ENCODE measurements at places on chromosomes 7 and 10. TPM values are rescaled to one million over a fixed set of nuclear protein-coding genes. Genes with fewer than 3 reads are reported as not detected.

- H3K36me3 ChIP-seq: no peaks in the 10 kb centered on the region
- no peaks in the 10 kb centered on the region for H3K4me1 ChIP-seq
- no peak overlapping the region for H3K4me3 ChIP-seq
- H3K27ac ChIP-seq: no peak overlapping the region
These were observed 19.7 kb downstream of the MET start for GRCh38 chr7:116691664-116692063.

DNA sequence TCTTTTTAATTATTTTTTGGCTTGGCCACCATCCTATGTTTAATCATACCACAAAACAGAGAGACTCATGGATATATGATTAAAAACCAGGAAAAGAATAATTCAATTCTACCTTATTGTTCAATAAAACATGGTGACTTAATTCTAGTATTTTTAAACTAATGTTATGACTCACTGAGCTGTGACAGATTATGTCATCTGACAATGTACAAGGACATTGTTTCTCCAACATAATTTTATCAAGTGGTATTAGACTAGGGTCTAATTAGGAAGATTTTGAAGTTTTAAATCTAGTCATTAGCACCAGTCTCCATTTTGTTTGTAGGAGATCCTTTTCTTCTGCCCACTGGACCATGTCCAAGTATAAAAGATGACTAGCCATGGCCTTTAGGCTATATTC lies 199.3 kb upstream of the MDFIC start:
- no peaks in the 10 kb centered on the region for H3K4me1 ChIP-seq
- no peak for DNase-seq

The FEZF1 gene
- not detected for total RNA-seq

DNA sequence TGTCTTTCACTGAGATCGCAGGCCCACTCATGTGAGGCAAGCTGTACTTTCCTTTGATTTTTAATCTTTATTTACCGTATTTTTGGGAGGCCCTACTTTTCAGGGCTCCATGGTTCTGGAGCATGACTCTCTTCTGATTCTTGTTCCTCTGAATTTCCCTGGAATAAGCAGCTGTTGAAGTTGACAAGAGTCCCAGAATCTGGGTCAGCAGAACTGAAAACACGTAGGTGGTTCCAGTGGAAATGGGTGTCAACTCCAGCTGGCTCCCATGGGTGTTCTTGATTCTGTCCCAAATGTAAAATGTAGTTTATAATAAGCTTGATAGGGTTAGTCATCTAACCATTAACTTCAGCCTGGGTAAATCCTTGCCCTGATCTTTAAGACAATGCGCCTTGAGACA lies 409.4 kb downstream of the GATA3 start:
- no peak overlapping the region for H3K27ac ChIP-seq
- H3K4me3 ChIP-seq: no peak overlapping the region
- peaks cover 21% of the 10 kb centered on the region for H3K27me3 ChIP-seq
- DNase-seq: no peak

GRCh38 chr10:6151087-6151977 lies 51.4 kb upstream of the PFKFB3 start:
- peaks cover 31% of the 10 kb centered on the region for H3K36me3 ChIP-seq
- no peaks in the 10 kb centered on the region for H3K27me3 ChIP-seq
- DNase-seq: peak; percentile 73
- peaks cover 62% of the 10 kb centered on the region for H3K4me1 ChIP-seq
- H3K27ac ChIP-seq: peak overlapping the region; percentile 86
- H3K4me3 ChIP-seq: peak overlapping the region; percentile 67

The NANOS1 gene
- total RNA-seq: 0.08 TPM

GRCh38 chr10:62890395-62890794 lies 74.2 kb upstream of the EGR2 start:
- H3K4me1 ChIP-seq: no peaks in the 10 kb centered on the region
- peaks cover 7% of the 10 kb centered on the region for H3K27me3 ChIP-seq
- no peak overlapping the region for H3K4me3 ChIP-seq
- H3K27ac ChIP-seq: no peak overlapping the region
- no peak for DNase-seq

DNA sequence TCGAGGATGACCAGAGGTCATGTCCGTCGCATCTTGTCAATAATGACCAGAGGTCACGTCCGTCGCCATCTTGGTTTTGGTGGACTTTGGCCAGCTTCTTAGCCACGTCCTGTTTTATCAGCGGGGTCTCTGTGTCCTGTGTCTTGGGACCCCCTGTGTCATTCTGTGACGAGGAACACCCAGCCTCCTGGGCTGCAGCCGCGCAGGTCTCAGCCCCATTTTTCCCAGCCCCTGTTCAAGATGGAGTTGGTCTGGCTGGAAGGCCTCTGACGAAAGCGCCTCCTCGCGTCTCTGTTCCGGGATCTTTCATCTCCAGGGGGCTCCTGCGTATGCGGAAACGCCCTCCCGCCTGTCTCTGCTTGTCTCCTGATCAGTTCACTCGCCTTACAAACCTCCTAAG lies 134.2 kb downstream of the ELFN1 start:
- no peak overlapping the region for H3K4me3 ChIP-seq
- H3K36me3 ChIP-seq: no peaks in the 10 kb centered on the region
- peaks cover 14% of the 10 kb centered on the region for H3K27me3 ChIP-seq
- no peak for DNase-seq

DNA sequence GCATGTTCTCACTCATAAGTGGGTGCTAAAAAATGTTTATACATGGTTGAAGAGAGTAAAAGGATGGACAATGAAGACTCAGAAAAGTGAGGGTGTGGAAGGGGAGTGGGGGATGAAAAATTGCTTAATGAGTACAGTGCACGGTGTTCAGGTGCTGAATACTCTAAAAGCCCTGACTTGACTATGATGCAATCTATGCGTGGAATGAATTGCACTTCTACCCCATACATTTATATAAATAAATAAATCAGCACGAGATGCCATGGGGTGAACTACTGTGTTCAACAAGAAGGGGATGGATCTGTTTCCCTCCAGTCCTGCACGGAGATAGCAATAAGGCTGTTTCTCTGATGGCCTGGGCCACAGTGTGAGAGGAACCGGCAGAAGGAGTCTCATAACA lies 254.3 kb upstream of the LYZL1 start:
- no peaks in the 10 kb centered on the region for H3K36me3 ChIP-seq
- H3K4me1 ChIP-seq: no peaks in the 10 kb centered on the region
- H3K27me3 ChIP-seq: no peaks in the 10 kb centered on the region
- no peak for DNase-seq

The CPED1 gene
- not detected for total RNA-seq

DNA sequence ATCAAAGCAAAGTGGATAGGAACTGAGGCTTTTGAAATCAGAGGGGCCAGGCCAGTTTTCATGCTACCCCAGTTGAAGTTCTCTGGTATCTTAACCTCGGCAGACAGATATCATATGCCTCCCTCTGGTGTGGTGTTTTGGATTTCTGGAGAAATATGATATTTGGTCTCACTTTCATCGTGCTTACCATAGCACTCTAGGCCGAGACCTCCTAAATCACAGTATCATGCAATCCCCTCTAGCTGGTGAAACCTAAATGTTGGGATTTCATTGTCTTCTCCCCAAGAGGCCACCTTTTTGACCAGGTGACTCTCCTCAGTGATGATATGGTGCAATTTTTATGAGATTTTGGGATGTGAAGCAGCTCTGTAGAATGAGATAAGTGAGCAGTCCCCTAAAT lies 183.5 kb downstream of the CREB5 start:
- no peak overlapping the region for H3K27ac ChIP-seq
- H3K4me1 ChIP-seq: peaks cover 36% of the 10 kb centered on the region
- H3K4me3 ChIP-seq: no peak overlapping the region
- no peak for DNase-seq
- H3K36me3 ChIP-seq: peaks cover 3% of the 10 kb centered on the region

The C10orf67 gene
- total RNA-seq: not detected

The PDK4 gene
- not detected for total RNA-seq

- H3K4me1 ChIP-seq: peaks cover 22% of the 10 kb centered on the region
- H3K4me3 ChIP-seq: no peak overlapping the region
- no peak for DNase-seq
- no peaks in the 10 kb centered on the region for H3K36me3 ChIP-seq
These were observed 21.3 kb downstream of the CHST15 start for GRCh38 chr10:124072106-124072505.

The PSMC2 gene
- total RNA-seq: 132 TPM

The CTNNA3 gene
- 2.6 TPM for total RNA-seq

The KLLN gene
- total RNA-seq: 0.94 TPM

The SYNPO2L gene
- not detected for total RNA-seq

- no peak overlapping the region for H3K27ac ChIP-seq
- no peak overlapping the region for H3K4me3 ChIP-seq
- DNase-seq: no peak
- no peaks in the 10 kb centered on the region for H3K4me1 ChIP-seq
- no peaks in the 10 kb centered on the region for H3K36me3 ChIP-seq
These were observed 144.2 kb upstream of the NRP1 start for GRCh38 chr10:33478675-33479125.

DNA sequence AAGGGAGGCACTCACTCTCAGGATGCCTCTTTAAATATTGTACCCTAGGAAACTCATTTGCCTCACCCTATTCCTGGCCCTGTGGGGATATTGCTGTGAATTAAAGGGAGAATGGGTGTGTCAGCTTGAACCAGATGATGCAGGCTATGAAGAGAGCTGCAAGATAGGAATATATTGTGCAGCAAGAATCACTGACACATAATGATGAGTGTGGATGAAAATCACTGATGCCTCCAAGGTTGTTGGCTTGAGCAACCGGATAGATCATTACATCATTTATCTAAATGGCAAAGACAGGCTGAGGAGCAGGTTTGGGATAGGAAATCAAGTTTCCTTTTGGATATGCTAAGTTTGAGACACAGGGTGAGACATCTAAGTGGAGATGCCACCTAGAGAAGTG lies 6.2 kb downstream of the SLC26A4 start:
- no peak overlapping the region for H3K4me3 ChIP-seq
- H3K27ac ChIP-seq: no peak overlapping the region
- H3K27me3 ChIP-seq: no peaks in the 10 kb centered on the region
- no peaks in the 10 kb centered on the region for H3K36me3 ChIP-seq
- H3K4me1 ChIP-seq: peaks cover 6% of the 10 kb centered on the region

DNA sequence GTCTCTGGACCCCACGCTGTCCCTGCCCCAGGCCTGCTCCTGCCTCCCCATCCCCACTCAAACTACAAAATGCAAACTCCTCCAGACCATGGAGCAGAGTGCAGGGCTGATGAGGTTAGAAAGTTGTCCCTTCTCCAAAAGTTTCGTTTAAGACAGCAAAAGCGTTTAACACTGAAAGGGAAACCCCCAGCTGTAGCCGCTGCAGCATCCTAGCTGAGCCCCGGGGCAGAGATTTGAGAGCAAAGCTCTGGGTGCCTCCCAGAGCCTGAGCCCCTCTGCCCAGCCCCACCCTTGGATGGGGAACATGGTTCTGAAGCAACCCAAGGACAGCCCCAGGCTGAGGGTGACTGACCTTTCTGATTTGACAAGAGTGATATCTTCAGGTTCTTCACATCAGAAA lies 52.8 kb upstream of the ENO4 start:
- peaks cover 2% of the 10 kb centered on the region for H3K4me1 ChIP-seq
- no peaks in the 10 kb centered on the region for H3K36me3 ChIP-seq
- no peak overlapping the region for H3K27ac ChIP-seq
- H3K27me3 ChIP-seq: peaks cover 7% of the 10 kb centered on the region

GRCh38 chr7:129664029-129665012 lies 52.8 kb downstream of the NRF1 start:
- H3K27ac ChIP-seq: no peak overlapping the region
- H3K4me1 ChIP-seq: peaks cover 3% of the 10 kb centered on the region
- H3K4me3 ChIP-seq: no peak overlapping the region
- H3K36me3 ChIP-seq: peaks cover 42% of the 10 kb centered on the region
- DNase-seq: peak; percentile 23

The GTPBP4 gene
- 67.1 TPM for total RNA-seq

- H3K36me3 ChIP-seq: no peaks in the 10 kb centered on the region
- H3K4me1 ChIP-seq: no peaks in the 10 kb centered on the region
These were observed 146.0 kb downstream of the TNS3 start for GRCh38 chr7:47435889-47436312.

- DNase-seq: no peak
- H3K4me1 ChIP-seq: peaks cover 16% of the 10 kb centered on the region
- no peaks in the 10 kb centered on the region for H3K36me3 ChIP-seq
- no peak overlapping the region for H3K4me3 ChIP-seq
- no peaks in the 10 kb centered on the region for H3K27me3 ChIP-seq
These were observed 32.8 kb downstream of the PIK3AP1 start for GRCh38 chr10:96687317-96688012.

DNA sequence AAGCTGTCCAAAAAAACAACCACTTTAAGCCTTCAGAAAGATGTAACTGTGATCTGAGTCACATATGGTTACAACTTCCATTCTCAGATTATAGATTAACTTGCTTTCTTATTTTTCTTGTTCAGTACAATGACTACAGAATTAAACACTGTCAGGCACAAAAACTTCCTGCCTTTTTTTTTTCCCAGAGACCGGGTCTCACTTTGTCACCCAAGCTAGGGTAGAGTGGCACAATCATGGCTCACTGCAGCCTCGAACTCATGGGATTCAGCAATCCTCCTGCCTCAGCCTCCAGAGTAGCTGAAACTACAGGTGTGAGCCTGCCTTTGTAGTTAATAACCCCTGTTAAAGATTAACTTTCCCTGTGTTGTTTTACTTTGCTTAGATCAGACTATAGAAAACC lies 163.2 kb downstream of the AVL9 start:
- no peaks in the 10 kb centered on the region for H3K36me3 ChIP-seq
- H3K4me1 ChIP-seq: no peaks in the 10 kb centered on the region
- no peak overlapping the region for H3K4me3 ChIP-seq

GRCh38 chr7:137836541-137836940 lies 10.2 kb downstream of the DGKI start:
- no peak overlapping the region for H3K4me3 ChIP-seq
- no peaks in the 10 kb centered on the region for H3K36me3 ChIP-seq
- DNase-seq: no peak
- no peaks in the 10 kb centered on the region for H3K4me1 ChIP-seq
- peaks cover 8% of the 10 kb centered on the region for H3K27me3 ChIP-seq

The PRPS1L1 gene
- not detected for total RNA-seq

GRCh38 chr7:158586499-158587161 lies 993 bp downstream of the PTPRN2 start:
- peaks cover 7% of the 10 kb centered on the region for H3K4me1 ChIP-seq
- no peaks in the 10 kb centered on the region for H3K36me3 ChIP-seq
- DNase-seq: no peak
- no peak overlapping the region for H3K27ac ChIP-seq

The CELF2 gene
- total RNA-seq: 179 TPM
